CD4-positive, alpha-beta T cell treated with Interleukin-6 for 4 hours (primary cell): ENCODE measurements at places on chromosomes 1 and 21.

- no peak for DNase-seq
These were observed 55.5 kb upstream of the GALNT2 start for GRCh38 chr1:230011333-230012092.

DNA sequence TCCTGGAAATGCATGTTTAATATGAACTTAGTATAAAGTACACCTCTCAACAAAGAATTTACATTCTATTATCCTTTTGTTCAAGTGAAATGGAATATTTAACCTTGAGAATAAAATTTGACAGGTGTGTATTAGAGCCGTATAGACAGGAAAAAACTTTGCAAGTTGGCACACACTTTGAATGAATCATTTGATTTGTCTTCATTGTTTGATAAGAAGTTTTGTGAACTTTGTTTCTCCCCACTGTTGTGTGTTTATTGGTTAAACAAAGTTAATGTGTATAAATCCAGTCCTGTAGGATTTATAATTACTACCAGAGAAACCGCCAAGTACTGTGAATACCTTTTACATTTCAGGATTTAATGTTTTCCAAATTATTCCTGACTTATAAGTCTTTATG lies 2.0 kb downstream of the SYDE2 start:
- DNase-seq = no peak

DNA sequence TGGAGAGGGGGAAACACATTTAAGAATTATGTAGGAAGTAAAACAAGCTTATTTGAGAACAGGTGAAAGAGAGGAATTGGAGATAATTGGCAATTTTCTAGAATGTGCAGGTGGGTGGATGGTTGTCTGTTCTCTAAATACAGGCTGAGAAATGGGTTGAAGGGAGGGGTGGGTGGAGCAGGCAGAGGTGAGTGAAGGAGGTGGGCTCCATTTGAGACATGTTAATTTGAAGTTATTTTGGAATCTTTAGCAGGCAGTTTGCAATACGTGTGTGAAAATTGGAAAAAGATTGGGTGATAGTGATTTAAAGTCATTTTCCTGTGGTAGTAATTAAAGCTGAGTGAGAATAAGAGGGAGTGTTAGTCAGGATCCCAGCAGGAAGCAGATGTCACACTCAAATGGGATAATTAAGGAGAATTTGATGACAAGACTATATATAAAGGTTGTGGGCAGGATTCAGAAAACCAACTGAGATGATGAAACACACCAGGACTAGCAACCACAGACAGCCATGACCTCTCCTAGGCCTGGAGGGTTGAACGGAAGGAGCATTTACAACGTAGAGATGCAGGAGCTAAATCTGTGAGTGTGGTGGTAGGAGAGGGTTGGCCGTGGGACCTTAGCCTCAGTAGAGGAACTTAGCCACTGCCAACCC lies 40.6 kb downstream of the CHRM3 start:
- no peak for DNase-seq

DNA sequence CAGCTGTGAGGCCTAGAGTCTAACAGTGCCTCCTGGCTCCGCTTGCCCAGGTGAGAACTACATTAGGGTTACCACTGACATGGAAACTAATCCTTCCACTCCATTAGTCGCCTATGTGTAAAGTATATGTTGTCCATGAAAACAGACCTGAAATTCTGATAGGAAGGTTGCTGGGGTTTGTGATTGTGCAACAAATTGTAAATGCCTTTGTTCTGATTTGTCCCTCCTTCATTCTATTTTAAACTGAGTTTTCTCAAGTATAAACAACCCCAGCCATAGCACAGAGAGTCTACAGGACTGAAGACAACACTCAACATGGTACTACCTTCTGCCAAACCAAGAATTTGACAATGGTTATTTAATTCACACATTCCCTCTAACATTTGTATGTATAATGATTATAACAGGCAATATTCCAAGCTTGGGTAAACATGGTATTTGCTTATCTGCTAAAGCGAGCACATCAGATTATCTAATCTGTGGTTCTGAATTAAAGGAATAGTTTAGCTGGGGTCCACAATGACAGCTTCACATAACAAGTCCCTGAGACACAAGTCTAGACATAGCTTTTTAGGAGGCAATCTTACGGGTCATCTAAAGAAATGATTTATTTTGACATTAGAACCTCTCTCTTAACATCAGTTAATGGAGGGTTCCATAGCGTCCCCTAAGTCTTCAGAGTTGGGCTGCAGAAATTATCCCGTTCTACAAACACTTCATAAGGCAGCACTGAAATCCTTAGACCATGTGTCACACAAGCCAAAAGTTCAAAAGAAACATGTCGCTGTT lies 633.0 kb downstream of the SMYD3 start:
- DNase-seq = no peak

DNA sequence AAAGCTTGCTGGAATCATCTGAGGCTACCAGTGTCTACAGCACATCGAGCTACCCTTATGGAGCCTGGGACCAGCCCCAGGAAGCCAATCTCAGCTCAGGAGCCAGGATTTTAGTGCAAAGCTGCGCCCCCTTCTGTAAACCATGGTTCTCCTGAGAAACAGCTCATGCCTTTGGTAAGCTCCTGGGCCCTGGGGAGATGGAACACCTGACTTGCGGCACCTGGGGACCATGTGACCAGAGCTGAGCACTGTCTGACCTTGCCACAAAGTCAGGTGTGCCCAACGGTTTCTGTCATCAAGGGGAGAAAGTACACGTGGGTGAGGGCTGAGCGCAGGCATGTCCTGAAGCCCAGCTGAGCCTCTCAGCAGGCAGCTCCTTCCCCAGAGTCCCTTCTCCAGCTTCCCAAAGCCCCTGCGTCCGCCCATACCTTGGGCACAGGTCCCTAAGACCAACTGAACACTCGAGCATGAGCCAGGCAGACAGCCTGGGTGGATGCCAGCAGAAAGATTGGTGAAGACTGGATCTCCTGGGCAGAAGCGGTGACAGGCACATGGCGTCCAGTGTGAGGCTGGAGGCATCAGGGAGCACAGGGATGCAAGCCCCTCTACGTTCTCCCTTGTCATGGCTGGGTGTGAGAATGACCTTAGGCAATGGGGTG lies 57.9 kb upstream of the TENT5B start:
- no peak for DNase-seq

DNA sequence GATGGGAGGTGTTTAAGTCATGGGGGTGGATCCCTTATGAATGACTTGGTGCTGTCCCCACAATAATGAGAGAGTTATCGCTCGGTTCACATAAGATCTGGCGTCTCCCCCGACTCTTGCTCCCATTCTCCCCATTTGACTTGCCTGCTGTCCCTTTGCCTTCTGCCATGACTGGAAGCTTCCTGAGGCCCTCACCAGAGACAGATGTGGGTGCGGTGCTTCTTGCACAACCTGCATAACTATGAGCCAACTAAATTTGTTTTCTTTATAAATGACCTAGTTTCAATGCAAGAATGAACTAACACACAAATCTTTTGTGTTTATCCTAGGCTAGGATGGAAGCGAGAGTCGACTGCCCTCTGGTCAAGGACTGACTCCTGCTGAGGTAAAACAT lies 31.2 kb upstream of the CDC14A start:
- DNase-seq = no peak

GRCh38 chr1:59044535-59045121 lies 252.3 kb upstream of the FGGY start:
- no peak for DNase-seq

DNA sequence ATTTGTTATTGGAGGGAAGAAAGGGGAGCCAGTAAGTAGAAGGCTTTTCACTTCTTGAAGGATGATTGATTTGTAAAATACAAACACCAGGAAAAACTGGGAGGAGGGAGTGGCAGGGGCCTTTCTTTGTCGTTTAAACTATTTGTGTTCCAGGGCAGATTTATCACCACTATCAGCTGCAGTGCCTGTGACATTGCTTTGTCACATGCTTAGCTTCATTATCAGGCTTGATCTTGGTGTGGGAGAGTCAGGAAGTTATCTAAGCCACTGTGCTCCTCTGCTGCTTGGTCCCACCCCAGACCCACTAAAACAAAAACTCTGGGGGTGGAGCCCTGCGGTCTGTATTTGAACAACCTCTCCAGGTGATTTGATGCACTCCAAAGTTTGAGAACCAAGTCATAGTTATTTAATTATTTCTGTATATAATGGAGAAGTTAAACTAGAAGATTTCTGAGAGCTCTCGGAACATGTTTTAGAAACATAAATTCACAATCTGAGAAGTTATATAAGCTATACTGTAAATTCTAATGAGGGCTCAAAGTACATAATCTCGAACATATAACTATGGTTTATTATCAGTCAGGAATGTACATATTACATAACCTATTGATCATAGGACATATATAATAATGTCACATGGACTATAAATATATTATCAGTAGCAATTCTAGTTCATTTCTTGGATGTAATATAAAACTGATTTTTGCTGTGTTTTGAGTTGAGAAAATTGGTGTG lies 87.9 kb downstream of the CDC14A start:
- DNase-seq = peak; percentile 86

DNA sequence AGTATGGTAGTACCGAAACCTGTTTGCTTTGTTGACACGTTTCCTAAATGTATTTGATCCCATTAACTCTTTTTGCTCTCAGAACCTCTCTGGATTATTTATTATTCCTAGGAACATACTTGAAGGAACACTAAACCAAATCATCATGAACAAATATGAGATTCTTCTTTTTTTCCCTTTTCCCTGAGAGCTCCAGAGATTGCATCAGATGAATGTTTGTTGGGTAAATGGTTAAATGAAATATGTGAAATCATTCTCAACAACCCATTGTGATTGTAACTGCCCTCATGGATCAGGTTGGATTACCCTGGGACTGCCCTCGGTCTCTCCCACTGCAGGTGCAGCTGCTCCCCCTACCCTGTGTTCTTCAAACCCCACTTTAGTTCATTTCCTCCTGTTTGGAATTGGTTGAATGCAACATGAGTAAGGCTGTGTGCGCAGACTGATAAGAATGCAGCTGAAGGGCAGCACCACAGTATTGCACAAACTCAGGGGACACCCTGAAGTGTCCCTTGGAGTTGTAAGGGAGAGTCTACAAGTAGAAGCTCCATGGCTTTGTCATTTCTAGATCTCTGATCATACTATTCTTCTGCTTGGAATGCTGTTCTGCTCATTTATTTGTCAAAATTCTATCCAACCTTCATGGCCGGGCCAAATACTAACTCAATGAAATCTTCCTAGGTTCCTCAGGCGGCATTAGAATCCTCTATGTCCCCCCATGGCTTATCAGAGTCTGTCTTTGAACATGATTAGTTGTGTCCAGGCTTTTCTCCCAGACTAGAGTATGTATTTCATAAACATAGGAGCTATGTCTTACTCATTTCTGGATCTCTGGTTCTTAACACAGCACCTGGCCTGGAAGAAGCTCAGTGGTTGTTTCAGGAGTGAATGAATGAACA lies 47.1 kb upstream of the NEK2 start:
- DNase-seq = no peak

- no peak for DNase-seq
These were observed 297.5 kb upstream of the FAM78B start for GRCh38 chr1:166464333-166464732.

DNA sequence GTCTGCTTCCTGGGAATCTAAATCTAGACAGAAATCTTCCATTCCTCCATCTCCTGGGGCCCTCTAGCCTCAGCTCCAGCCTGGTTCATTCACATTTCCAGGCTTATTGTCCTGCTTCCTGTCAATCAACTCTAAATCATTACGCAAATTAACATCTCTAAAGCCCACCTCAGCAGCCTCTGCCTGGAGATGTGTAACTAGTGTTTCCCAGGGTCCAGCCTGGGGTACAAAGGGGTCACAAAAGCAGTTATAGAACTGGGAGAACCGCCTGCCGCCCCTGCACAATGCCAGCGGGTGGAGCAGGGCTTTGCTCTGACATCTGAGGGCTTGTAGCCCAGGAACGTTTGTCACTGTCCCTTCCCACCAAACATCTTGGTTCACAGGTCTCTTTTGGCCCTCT lies 373.5 kb downstream of the RRAGC start:
- no peak for DNase-seq

GRCh38 chr1:29470087-29470787 lies 233.9 kb downstream of the PTPRU start:
- DNase-seq = no peak

GRCh38 chr1:109775398-109775797 lies 11.7 kb upstream of the EPS8L3 start:
- no peak for DNase-seq
